B cell (primary cell): ENCODE measurements at places on chromosomes 6 and 20. TPM values are rescaled to one million over a fixed set of nuclear protein-coding genes. Genes with fewer than 3 reads are reported as not detected.

SLC35D3 gene
- total RNA-seq = not detected in 2 replicates

OR2J3 gene
- not detected in 2 replicates for total RNA-seq

CCR6 gene
- 30.7 and 30.9 TPM in 2 replicates for total RNA-seq

DEFB124 gene
- total RNA-seq = not detected in 2 replicates

MEI4 gene
- not detected in 2 replicates for total RNA-seq

DUSP22 gene
- total RNA-seq = 133 and 134 TPM in 2 replicates

SIRT5 gene
- 16.3 and 25.0 TPM in 2 replicates for total RNA-seq

DNA sequence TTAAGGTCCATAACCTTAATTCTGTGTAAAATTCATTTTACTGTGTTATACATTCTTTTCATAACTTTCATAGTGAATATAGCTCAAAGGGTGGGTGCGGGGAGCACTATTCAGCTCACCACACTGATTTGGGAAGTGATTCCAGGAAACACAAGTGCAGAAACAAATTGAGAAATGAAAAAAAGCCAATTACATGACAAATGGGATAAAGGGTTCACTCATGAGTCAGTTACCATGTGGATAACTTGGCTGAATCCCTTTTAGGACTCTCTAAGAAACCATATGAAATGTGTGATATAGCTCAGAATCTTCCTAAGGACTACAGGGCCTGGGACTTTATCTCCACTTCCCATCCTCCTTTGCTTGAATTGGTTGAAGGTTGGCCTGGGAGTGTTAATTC is 3.1 kb upstream of the BTN2A1 start:
- peaks cover 14% of the 10 kb centered on the region for H3K4me1 ChIP-seq
- no peak for DNase-seq
- no peak overlapping the region for H3K27ac ChIP-seq

GRCh38 chr6:33420491-33421343 is 852 bp downstream of the SYNGAP1 start:
- H3K27me3 ChIP-seq = peaks cover 3% of the 10 kb centered on the region
- H3K36me3 ChIP-seq = peaks cover 7% of the 10 kb centered on the region

DNA sequence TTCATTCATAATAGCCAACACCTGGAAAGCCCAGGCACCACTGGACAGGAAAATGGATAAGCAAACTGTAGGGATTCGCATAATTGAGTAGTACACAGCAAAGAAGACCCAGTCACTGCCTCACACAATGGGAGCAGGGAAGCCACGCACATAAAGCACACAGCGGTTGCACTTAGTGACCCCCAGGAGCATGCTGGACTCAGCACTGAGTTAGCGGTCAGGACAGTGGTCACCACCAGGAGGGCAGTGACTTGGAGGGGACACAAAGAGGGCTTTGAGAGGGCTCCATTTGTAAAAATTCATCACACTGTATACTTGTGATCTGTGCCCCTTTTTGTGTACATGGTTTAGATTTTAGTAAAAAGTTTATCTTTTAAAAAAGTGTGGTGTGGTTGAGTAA is 2.4 kb upstream of the BPIFB3 start:
- no peak overlapping the region for H3K4me3 ChIP-seq
- no peak overlapping the region for H3K27ac ChIP-seq
- no peaks in the 10 kb centered on the region for H3K27me3 ChIP-seq
- H3K4me1 ChIP-seq = no peaks in the 10 kb centered on the region
- DNase-seq = no peak

DNA sequence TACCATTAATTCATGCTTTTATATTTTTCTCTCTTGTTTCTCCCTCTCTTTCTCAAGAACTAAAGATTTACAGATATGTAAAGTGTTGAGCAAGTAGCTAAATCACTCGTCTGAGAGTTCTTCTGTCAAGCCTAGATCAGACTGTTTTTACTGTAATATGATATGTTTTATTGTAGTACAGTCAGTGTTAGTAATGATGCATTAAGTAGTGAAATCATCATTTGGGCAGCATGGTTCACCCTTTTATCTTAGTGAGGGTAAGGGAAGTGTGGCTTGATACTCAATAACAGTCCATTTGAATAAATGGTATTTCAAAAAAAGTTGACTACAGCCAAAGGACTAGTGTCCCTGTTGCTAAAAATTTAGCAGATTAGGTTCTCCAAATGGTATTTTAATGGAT is 9.2 kb downstream of the CYB5R4 start:
- no peaks in the 10 kb centered on the region for H3K27me3 ChIP-seq
- H3K4me1 ChIP-seq = peaks cover 4% of the 10 kb centered on the region
- H3K4me3 ChIP-seq = no peak overlapping the region

GRCh38 chr6:145707397-145707796 is 27.9 kb downstream of the EPM2A start:
- H3K27me3 ChIP-seq = no peaks in the 10 kb centered on the region
- no peak for DNase-seq
- H3K4me3 ChIP-seq = no peak overlapping the region
- H3K36me3 ChIP-seq = no peaks in the 10 kb centered on the region
- H3K27ac ChIP-seq = no peak overlapping the region

DNA sequence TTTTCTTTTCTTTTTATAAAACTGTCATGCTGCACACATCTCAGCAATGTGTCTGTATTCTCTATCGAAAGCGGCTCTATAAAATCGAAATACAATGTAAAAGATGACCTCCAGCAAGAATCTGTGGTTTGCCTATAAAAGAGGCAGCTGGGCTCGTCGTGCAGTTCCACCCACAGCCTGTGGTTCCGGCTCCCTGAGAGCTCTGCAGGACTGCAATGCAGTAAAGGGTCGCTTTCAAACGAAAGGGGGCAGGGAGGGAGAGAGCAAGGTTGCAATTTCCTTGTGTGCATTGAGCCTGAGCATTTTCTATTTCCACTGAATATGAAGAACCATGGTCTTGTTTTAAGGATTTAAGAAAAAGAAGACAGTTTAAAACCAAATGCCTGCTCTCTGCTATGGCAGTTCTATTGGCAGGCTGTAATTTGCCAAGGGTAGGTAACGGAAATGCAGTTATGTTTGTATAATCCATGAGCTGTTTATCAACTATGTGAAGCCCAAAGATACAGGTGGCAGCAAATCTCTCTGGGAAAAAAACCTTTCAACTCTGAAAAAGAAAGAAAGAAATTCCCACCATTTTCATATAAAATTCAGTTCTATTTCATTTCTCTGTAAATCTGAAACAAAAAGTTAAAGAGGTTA is 236.5 kb downstream of the HACE1 start:
- H3K4me3 ChIP-seq = no peak overlapping the region
- no peaks in the 10 kb centered on the region for H3K4me1 ChIP-seq
- no peaks in the 10 kb centered on the region for H3K36me3 ChIP-seq

DNA sequence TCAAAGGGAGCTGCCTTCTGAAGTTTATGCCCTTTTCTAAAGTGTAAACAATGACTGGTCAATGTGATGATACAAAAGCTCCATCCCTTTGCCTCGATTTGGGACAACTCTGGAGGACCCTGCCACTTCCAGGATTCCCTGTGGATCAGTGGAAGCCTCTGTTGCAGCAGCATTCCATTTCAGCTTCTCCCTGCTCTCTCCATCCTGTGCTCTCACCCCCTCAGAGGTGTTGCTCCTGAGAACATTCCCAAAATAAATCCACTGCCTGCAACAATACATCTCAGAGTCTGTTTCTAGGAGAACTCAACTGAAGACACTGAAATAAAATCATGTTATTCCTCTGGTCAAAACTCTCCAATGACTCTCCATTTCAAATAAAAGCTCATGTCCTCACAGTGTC is 263.6 kb downstream of the HACE1 start:
- DNase-seq = no peak
- H3K27me3 ChIP-seq = no peaks in the 10 kb centered on the region
- no peaks in the 10 kb centered on the region for H3K4me1 ChIP-seq
- no peak overlapping the region for H3K4me3 ChIP-seq

DNA sequence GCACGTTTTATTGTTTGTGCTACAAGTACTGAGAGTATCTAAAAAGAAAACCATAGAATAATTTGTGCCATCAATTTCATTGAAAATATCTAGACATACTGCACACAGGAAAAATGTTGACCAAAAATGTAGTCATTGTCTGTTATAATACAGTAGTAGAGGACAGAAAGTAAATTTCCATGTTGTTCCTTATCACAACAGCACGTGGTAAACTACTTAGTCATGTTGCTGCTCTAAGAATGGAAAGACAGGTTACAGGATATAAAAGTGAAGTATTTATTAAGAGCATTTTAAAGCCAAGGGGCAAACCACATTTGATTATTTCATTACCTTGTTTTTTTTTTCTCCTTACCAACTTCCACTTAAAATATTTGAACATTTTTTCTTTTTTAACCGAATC is 89.0 kb upstream of the CEP85L start:
- H3K4me1 ChIP-seq = peaks cover 3% of the 10 kb centered on the region
- no peak for DNase-seq
- no peaks in the 10 kb centered on the region for H3K36me3 ChIP-seq
- no peak overlapping the region for H3K27ac ChIP-seq

GRCh38 chr20:14343491-14344065 is 6.2 kb upstream of the FLRT3 start:
- DNase-seq = no peak
- no peaks in the 10 kb centered on the region for H3K36me3 ChIP-seq
- no peaks in the 10 kb centered on the region for H3K27me3 ChIP-seq

DNA sequence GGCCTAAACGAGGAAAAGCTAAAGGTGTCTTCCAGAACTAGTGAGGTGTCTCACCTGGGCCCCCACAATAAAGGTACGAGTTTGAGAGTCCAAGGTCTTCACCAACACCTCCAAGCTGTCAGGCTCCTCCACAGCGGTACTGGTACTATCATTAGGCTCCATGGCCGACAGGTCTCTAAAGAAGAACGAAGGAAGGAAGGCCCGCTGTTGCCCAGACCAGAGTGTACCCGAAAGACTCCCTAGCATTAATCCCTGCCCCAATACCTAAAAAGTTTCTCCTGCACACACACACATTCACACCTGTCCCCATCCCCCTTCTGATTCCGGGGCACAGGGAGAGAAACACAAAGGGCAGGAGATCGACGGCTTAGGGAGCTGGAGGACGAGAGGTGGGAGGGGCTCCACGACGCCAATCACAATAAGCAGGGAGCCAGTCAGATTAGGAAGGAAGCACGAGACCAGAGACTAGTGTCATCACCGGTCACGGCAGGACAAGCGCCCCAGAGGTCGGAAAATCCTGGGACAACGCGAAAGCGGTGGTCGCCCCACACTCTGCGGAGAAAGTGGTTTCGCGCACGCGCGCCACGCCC is 764 bp downstream of the BAG6 start:
- H3K4me1 ChIP-seq = peaks cover 19% of the 10 kb centered on the region
- H3K27ac ChIP-seq = peak overlapping the region; percentile 98
- peak overlapping the region; percentile 77 for H3K4me3 ChIP-seq
- no peak for DNase-seq
- H3K36me3 ChIP-seq = peaks cover 2% of the 10 kb centered on the region

- no peaks in the 10 kb centered on the region for H3K4me1 ChIP-seq
- no peak overlapping the region for H3K4me3 ChIP-seq
- H3K27me3 ChIP-seq = no peaks in the 10 kb centered on the region
- no peak overlapping the region for H3K27ac ChIP-seq
These were observed 767.8 kb downstream of the TFAP2A start for GRCh38 chr6:9647071-9647445.

DNA sequence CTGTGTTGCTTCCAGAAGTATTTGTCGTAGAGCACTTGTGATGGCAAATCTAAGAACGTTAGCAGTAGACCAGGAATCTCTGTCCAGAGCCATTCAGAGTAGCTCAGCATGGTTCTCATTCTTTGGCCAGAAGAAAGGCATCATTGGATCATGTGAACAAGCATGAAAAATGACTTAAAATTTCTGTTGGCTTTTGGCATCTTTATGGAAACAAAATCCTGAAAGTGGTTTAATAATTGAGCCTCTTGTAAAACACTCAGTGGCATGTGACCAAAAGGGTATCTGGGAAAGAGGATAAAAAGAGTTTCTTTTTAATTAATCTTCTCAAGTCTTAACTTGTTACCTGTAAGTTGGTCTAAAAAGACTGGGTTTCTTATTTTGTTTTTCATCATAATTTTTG is 55.2 kb downstream of the PTPN1 start:
- peaks cover 94% of the 10 kb centered on the region for H3K36me3 ChIP-seq
- no peak for DNase-seq
- peaks cover 8% of the 10 kb centered on the region for H3K4me1 ChIP-seq
- H3K27ac ChIP-seq = peak overlapping the region; percentile 49

- no peaks in the 10 kb centered on the region for H3K4me1 ChIP-seq
- no peaks in the 10 kb centered on the region for H3K27me3 ChIP-seq
- no peak overlapping the region for H3K27ac ChIP-seq
- no peaks in the 10 kb centered on the region for H3K36me3 ChIP-seq
- no peak overlapping the region for H3K4me3 ChIP-seq
These were observed 315.1 kb downstream of the TFAP2C start for GRCh38 chr20:56943946-56944945.

DNA sequence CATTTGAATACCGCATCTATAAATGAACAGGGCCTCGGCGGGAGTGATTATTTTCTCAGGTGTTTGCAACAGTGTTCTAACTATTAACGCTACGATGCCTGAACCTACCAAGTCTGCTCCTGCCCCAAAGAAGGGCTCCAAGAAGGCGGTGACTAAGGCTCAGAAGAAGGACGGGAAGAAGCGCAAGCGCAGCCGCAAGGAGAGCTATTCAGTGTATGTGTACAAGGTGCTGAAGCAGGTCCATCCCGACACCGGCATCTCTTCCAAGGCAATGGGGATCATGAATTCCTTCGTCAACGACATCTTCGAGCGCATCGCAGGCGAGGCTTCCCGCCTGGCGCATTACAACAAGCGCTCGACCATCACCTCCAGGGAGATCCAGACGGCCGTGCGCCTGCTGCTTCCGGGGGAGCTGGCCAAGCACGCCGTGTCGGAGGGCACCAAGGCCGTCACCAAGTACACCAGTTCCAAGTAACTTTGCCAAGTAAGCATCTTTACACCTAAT is 70.9 kb downstream of the HFE start:
- DNase-seq = no peak
- no peaks in the 10 kb centered on the region for H3K36me3 ChIP-seq
- H3K27ac ChIP-seq = peak overlapping the region; percentile 73

DNA sequence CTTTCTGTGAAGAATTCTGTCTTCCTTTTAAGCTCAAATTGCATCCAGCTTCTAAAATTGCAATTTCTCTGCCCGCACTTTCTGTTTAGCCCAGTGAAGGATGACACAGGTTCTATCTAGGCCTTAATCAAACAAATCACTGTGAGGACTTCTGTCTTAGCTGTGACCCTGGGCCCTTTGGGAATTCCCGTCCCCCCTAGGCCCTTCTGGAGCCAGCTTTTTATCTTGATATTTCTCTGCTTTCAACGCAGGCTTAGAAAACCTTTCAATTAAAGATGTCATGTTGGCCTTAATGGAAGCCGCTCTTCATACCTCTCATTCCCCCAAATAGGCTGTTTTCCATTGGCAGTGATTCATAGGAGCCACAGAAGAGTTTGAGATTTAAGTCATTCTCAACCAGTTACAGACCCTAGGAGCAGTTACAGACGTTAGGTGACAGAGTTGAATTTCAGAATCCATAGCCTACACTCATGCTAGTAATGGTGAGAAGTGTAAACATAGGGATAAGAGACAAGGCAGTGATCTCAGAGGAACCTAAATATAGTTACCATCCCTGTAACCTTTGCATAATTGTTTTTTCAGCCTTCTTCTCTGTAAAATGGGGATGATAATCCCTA is 74.8 kb upstream of the FLRT3 start:
- no peaks in the 10 kb centered on the region for H3K27me3 ChIP-seq
- H3K4me1 ChIP-seq = no peaks in the 10 kb centered on the region
- no peak overlapping the region for H3K4me3 ChIP-seq

- H3K27ac ChIP-seq = no peak overlapping the region
- no peak overlapping the region for H3K4me3 ChIP-seq
- H3K36me3 ChIP-seq = no peaks in the 10 kb centered on the region
- DNase-seq = no peak
- no peaks in the 10 kb centered on the region for H3K27me3 ChIP-seq
- H3K4me1 ChIP-seq = no peaks in the 10 kb centered on the region
These were observed 271.4 kb upstream of the MAN1A1 start for GRCh38 chr6:119620846-119621555.

- H3K27ac ChIP-seq = no peak overlapping the region
- H3K36me3 ChIP-seq = no peaks in the 10 kb centered on the region
- H3K27me3 ChIP-seq = no peaks in the 10 kb centered on the region
- H3K4me3 ChIP-seq = no peak overlapping the region
- no peaks in the 10 kb centered on the region for H3K4me1 ChIP-seq
- peak; percentile 41 for DNase-seq
These were observed 37.7 kb downstream of the ZBTB9 start for GRCh38 chr6:33492093-33492492.
